ENCODE measurements at places on chromosomes 5 and 9. TPM values are rescaled to one million over a fixed set of nuclear protein-coding genes. Genes with fewer than 3 reads are reported as not detected.

The OMD gene
- 0.08 TPM for total RNA-seq

The SPIN1 gene
- 82.5 TPM for total RNA-seq

- no peak for DNase-seq
Observed at GRCh38 chr5:81893961-81894360, 77.9 kb upstream of the ATG10 start.

- no peak for DNase-seq
Observed at GRCh38 chr9:95502248-95502647, 14.5 kb downstream of the PTCH1 start.

The PPP2R2B gene
- not detected for total RNA-seq

GRCh38 chr5:43119771-43120170 lies 943 bp upstream of the ZNF131 start:
- no peak for DNase-seq

DNA sequence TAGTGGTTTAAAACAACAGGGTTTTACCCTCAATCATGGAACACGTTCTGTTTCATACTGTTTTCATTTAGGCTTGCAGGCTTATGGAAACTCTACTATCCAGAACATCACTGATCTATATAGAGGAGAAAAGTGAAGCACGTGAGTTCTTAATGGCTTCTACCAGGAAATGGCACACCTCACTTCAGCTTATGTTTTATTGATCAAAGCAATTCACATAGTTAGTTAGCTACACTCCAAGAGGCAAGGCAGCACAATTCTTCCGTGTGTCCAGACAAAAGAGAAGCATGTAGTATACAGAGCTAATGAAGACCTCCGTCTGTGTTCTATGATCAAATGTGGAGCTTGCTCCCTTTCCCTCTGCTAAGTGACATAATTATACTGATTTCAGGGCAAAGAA lies 353.3 kb upstream of the CD180 start:
- DNase-seq: no peak

The ECM2 gene
- total RNA-seq: not detected

The RFESD gene
- 1.2 TPM for total RNA-seq

GRCh38 chr5:66969963-66970362 lies 226.6 kb downstream of the CD180 start:
- peak; percentile 13 for DNase-seq

- peak; percentile 84 for DNase-seq
Observed at GRCh38 chr5:180670586-180671359, 21.4 kb upstream of the FLT4 start.

The NXNL2 gene
- total RNA-seq: 0.18 TPM

GRCh38 chr5:35803191-35803651 lies 53.5 kb upstream of the IL7R start:
- peak; percentile 80 for DNase-seq

The CCDC107 gene
- total RNA-seq: 6.6 TPM
